ENCODE measurements at places on chromosomes 12 and 14.

DNA sequence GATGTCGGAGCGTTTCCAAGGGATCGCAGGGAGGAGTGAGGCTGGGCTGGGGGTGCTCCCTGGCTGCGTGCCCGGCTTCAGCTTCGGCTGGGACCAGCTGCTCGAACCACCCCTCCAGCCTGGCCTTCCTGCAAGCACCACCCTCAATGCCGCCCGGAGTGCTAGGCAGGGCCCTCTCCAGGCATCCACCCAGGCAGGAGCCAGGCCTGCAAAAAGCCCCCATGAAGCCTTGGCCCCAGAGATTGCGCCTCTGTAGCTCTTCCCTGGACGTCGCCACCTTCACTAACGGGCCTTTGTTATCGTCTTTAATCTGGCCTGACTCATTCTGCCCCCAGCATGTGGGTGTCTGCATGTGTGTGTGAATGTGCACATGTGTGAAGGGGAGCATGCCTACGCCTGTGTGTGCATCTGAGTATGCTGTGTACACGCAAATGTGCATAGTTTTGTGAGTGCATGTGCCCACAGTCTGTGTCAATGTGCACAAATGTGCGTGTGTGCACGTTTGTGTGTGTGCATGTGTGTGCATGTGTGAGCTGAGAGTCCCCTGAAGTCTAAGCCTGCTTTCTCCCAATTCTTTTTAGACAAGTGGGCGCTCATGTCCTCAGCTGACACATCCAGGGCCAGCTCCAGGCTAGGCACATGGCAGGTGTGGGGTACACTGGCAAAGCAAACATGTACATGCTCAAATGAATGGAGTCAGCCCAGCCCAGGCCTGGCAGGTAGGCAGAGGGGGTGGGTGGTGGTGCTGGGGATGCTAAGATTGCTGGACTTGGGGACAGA is 195.4 kb upstream of the C14orf180 start:
- no peak for DNase-seq

GRCh38 chr12:92185052-92185451 is 39.4 kb upstream of the BTG1 start:
- DNase-seq: no peak

DNA sequence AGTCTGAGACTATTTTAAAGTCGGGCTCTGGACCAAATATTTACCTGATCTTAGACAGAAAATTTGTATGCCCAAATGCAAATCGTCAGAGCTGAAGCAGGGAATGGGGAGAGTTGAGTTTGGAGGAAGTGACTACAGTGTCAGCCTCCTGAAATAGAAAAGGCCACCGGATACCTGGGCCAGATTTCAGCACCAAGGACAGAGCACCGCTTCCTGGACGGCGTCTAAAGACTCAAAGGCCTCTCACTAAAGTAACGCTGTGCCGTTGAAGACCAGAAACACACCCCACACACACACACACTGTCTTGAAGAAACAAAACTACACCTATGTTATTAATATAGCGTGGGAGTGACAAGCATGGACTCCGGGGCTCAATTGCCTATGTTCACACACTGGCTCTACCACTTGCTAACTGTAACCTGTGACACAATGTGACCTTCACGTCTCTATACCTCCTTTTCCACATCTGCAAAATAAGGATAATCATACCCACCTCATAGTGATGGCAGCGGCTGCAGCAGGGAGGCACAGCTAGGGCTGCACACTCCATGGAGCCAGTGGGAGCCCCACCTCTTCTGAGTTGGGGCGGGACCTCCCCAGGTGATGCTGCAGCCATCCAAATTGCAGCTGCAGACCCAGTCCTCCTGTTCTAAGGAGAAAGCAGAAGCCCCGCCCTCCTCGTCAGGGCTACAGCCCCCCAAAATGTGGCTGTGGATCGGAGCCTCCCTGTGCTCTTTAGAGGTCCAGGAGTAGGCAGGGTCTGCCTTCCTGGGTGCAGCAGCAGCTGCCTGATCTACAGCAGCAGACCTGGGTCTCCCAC is 35.6 kb downstream of the KRT76 start:
- no peak for DNase-seq

DNA sequence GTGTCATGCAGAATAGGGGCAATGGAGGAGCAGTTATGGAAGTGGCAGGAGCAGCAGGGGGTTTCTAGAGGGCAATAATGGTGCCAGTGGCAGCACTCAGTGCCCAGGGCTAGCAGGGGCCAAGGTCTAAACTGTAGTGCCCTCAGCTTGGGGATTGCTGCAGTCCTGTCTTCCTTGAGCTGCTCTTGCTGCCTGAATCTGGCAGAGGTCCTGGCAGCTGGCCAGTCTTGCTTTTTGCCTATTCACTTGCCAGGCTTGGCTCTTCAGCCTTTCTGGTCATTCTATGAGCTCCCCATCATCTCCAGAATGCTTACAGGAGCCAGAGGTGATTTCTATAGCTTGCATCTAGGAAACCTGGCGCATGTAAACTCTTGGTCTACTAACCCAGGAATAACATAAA is 72.0 kb downstream of the SUDS3 start:
- DNase-seq: no peak

GRCh38 chr12:45232756-45233372 is 17.0 kb downstream of the ANO6 start:
- no peak for DNase-seq

- DNase-seq: no peak
Measured at GRCh38 chr12:21894792-21895595, 46.2 kb downstream of the ABCC9 start.

- DNase-seq: no peak
Measured at GRCh38 chr14:43116341-43116740, 1390.7 kb downstream of the FSCB start.

GRCh38 chr14:81132468-81132867 is 88.3 kb downstream of the GTF2A1 start:
- DNase-seq: no peak

GRCh38 chr14:50619569-50620141 is 48.5 kb downstream of the SAV1 start:
- no peak for DNase-seq

GRCh38 chr14:35340616-35341453 is 48.7 kb downstream of the PSMA6 start:
- DNase-seq: no peak

GRCh38 chr14:81555051-81555450 is 21.4 kb upstream of the SEL1L start:
- DNase-seq: no peak

DNA sequence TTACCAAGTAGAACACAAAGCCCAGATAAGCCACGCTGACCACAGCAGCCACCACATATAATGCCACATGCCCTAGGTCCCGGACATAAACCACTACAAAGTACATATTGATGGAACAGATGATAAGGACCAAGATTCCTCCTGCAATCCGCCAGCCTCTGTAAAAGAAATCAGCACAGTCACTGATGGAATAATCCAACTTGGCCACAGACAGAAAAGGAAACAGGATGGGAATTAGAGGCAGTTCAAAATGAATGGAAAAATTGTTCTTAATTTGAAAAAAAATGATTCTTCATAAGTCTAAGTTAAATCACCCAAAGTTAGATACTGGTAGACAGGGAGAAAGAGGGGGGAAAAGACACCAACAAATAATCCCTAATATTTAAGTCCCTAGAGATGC is 35.4 kb downstream of the SLC11A2 start:
- DNase-seq: no peak

- DNase-seq: no peak
Measured at GRCh38 chr12:68378872-68379606, 46.9 kb upstream of the MDM1 start.

- DNase-seq: peak; percentile 66
Measured at GRCh38 chr14:77039285-77040058, 11.0 kb upstream of the IRF2BPL start.

DNA sequence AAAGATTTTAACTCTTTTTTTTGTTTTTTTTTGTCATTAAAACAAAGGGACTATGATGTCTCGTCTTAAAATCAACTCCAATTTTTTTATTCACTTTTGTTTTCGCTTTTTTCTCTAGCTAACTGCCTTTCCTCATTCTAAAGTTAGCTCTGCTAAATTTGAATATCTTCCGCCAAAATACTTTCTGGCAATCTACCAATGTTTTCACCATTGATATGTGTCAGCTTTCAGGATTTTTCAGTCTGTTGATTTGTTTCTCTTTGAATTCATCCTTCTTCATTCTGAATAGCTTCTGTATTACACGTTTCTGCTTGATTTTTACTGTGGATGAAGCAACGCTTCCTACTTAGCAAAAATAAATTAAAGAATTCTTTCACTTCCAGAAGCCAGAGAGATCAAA is 38.7 kb upstream of the NOVA1 start:
- no peak for DNase-seq
